ENCODE measurements at places on chromosomes 7 and 10. TPM values are rescaled to one million over a fixed set of nuclear protein-coding genes. Genes with fewer than 3 reads are reported as not detected.

The CYP2W1 gene
- total RNA-seq, result not detected

The TRIM50 gene
- total RNA-seq, result not detected

The NKX2-3 gene
- total RNA-seq, result not detected

The CPXM2 gene
- total RNA-seq, result not detected

The CLCN1 gene
- not detected for total RNA-seq

The NUTM2E gene
- total RNA-seq, result 0.19 TPM

The ZNF503 gene
- 0.09 TPM for total RNA-seq

The BLNK gene
- not detected for total RNA-seq

The JAKMIP3 gene
- 1.3 TPM for total RNA-seq

The AMZ1 gene
- not detected for total RNA-seq

All from activated CD4-positive, alpha-beta T cell treated with anti-CD3 and anti-CD28 coated beads, Interleukin-2, amount 10 ng/mL, durations not matched to agents 24 days and 14 days (primary cell).